ENCODE measurements at places on chromosomes 3 and 15.

DNA sequence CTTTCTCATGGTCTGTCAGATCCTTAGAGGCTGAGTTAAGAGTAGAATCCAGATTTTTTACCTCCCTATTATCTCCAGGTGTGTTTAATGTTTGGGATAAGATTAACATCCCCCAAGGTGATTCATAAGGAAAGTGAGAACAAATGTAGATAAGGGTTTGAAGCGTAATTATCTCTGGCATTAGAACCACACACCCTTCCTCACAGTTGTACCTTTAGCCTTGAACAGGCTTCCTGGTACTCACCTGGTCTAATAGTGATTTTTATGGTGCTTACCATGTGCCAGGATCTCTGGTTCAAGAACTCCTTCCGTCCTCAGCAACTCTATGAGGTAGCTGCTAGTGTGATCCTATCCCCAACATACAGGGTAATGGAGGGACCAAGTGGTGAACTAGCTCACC lies 27.7 kb downstream of the SEMA6D start:
- DNase-seq: no peak

- no peak for DNase-seq
These were observed 23.1 kb upstream of the GP5 start for GRCh38 chr3:194422188-194422587.

DNA sequence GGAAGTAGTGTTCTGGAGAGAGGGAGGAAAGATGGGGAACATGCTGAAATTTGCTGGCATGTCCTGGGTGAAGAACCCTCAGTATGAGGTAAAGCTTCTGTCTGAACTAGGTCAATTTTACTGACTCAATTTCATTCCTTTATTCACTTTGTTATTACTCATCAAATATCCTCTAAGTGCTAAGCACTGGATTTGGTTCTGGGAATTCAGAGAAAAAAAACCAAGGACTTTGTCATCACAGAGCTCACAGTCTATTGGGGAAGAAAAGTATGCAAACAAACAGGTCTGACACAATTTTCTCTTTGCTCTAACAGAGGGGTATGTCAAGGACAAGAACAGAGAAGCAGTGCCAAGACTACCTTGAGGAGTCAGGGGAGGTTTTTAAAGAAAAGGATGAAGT lies 68.0 kb downstream of the TFG start:
- no peak for DNase-seq

- no peak for DNase-seq
These were observed 190.6 kb upstream of the ARPP21 start for GRCh38 chr3:35448681-35449080.

- DNase-seq: no peak
These were observed 40.6 kb downstream of the ADAMTSL3 start for GRCh38 chr15:83694536-83694935.

DNA sequence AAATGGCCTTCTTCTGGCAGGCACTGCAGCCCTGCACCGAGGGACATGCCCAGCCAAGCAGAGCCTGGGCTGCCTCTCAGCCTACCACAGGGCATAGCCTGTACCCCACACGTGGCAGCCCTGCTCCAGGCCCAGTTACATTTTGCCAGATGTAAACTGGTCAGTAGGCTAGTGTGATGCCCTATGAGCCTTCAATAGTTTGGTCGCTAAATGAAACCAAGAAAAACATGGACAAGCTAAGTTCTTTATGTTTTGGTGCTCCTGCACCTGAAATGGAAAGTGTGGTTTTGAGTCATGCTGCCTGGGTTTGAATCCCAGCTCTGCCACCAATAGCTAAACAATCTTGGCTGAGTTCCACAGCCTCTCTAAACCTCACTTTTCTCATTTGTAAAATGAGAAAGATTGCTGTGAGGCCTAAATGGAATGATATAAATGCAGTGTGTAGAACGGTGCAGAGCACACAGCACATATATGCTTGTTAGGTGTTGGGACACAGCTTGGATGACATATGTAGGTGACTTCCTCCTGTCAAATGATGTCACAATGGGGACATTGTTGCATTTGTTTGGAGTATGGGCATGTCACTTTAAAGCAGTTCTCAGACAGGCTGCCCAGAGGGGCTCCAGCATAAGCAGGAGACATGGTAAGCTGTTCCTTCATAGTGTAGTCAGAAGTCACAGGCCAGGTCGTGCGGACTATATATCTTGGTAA lies 57.4 kb downstream of the ZBTB38 start:
- no peak for DNase-seq

GRCh38 chr3:49013738-49014660 lies 4.4 kb downstream of the DALRD3 start:
- DNase-seq: peak; percentile 69

GRCh38 chr15:99744142-99744541 lies 10.9 kb upstream of the LYSMD4 start:
- DNase-seq: no peak

GRCh38 chr15:48710952-48711495 lies 65.5 kb upstream of the FBN1 start:
- no peak for DNase-seq

GRCh38 chr15:62593681-62594399 lies 428.8 kb upstream of the C2CD4B start:
- no peak for DNase-seq

DNA sequence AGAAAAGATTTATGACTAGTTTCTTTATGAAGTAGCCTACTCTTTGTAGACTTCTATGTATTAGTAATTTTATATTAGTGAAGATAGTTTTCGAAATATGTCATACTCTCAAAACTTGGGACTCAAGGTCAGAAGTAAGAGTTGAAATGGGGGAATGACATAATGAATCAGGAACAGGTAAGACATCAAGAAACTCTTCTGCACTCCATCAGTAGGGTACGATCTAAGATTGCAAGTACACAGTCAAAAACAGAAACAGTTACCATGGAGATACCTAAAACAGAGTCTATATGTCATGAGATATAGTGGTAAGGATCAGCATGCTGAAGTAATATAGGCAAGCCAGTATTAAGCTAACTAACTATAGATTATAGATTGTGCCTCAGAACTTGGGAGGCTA lies 187.0 kb upstream of the MLF1 start:
- DNase-seq: no peak

DNA sequence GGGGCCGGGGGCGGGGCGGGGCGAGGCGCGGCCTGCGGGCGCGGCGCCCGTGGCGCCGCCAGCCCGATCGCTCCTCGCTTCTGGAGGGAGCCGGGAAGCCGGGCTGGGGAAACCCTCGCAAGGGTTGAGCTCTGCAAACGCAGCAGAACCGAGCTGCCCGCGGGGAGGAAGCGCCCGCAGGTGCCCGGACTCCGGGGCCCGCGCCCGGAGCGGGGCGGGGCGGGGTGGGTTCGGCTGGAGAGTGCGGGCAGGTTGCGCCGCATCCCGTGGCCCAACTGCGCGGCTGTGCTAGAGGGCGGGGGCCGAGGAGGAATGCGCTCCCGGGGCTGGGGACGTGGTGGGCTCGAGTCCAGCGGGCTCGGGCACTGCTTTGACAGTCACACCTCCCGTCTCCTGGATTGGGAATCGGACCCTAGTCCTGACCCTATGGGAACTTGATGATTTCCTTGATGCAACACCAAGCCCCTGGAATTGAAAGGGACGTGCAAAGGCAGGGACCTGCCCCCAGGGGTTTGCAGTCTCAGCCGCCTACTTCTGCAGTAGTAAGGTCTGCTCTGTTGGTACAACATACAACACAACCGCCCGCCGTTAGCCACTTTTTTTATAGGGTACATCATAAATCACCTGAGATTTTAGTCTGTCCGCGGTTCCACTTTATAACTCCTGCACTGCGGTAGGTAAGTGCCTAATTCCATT lies 34.3 kb downstream of the ZBTB38 start:
- DNase-seq: peak; percentile 58

GRCh38 chr3:42526616-42527367 lies 24.3 kb downstream of the VIPR1 start:
- DNase-seq: peak; percentile 66

DNA sequence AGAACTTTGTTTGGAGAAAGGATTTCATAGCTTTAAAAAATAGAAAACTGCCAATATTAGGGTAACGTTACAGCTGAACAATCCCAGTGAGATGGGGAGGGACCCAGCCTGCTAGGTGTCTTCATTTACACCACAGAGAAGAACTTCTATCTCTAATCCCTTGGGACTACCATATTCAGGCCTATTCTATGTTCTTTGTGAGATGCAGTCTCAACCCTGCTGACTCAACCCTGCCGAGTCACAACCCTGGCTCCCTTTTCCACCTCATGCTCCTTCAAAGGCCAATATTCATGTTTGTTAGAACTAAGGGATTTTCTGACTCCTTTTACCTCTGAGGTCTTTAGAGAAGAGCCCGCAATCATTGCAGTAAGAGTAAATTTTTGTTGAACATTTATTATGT lies 350.5 kb downstream of the EPHB1 start:
- DNase-seq: no peak

DNA sequence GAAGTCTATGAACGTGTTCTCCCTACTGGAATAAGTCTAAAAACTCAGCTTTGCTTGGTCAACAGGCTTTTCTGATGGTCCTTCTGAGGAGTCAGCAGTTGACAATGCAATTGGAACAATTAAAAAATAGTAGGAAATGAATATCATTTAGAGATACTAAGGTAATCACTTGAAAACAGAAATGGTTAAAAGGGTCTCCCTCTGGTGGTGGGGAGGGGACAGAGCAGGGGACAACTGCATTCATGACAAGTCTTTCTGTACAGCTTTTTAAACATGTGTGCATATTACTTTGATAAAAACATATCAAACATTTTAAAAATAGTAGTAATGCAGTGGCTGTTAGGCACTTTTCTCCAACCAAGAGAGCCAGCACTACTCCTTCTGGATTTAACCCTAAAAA lies 119.9 kb upstream of the FHIT start:
- DNase-seq: peak; percentile 29

DNA sequence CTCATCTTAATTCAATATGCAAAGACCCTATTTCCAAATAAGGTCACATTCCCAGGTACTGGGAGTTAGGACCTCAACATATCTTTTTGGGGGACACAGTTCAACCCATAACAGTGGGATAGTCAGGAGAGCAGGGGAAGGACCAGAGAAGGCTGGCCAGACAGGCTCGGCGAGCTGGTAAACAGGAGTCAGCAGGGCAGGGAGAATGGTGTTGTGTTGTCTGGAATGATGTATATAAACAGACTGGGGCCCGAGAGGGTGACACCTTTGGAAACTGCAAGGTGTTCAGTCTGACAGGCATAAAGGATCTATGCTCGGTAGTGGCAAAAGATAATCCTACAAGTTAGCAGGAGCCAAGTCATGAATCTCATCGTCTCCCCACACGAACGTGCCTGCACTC lies 10.1 kb upstream of the PPP1R2 start:
- no peak for DNase-seq

DNA sequence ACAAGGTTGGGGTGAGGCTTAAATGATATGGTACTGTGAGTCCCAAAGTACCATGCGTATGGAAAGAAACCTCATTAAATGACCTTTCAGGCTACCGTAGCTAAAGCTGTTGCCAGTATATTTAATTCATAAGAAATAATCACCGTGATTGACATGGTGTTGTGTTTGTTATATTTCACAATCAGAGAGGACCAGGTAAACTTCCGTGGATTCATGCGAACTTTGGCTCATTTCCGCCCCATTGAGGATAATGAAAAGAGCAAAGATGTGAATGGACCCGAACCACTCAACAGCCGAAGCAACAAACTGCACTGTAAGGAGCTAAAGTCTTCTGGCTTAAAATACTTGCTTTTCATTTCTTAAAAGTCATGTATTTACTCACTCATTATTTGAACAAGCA lies 31.5 kb downstream of the CHP1 start:
- DNase-seq: no peak

DNA sequence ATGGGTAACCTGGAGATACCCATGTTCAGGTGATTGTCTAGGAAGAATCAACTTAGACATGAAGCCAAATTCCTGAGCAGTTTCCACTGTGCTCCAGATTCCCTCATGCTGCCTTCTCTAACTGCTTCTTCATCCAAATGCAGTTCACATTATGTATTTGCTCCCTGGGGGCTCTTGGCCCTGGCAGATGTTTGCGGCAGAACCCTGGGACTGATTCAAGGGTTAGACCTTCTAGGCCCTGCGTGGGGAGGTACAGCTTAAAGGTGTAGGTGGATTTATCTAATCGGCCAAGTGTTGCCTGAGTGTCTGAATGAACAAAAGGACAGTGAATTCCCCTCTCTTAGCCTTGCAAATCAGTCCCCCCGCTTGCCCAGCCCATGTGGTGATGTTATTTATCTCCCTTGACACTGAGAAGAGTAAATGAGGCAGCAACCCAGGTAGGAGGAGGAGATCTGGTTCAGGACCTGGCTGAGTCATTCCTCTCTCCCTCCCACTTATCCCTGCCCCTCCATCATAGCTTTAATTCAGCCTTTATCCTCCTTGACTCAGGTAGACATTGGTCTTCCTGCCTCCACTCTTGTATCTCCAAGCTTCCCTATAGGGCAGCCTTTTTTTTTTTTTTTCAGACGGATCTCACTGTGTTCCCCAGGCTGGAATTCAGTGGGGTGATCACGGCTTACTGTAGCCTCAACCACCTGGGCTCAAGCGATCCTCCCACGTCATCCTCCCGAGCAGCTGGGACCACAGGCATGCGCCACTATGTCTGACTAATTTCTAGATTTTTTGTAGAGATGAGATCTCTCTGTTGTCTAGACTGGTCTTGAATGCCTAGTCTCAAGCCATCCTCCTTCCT lies 54.8 kb downstream of the MAGEF1 start:
- peak; percentile 52 for DNase-seq

- no peak for DNase-seq
These were observed 734.1 kb downstream of the FHIT start for GRCh38 chr3:60517134-60517533.

DNA sequence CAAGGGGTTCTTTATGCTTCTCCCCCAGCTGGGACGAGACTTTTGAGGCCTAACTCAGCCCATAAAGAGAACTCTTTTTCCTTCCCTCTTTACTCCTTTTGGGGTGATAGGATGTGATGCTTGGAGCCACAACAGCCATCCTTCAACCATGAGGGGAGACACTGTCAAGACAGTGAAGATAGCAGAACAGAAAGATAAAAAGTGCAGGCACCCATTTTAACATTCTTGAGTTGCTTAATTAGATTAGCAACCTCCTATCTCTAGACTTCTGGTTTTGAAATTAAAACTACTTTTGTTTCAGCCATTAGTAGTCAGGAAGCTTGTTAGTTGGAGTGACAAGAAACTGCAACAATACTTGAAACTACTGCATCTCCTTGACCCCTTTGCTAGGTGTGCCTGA lies 6.5 kb downstream of the GPR27 start:
- DNase-seq: no peak

GRCh38 chr3:188394623-188395022 lies 240.7 kb downstream of the LPP start:
- DNase-seq: no peak

GRCh38 chr15:48541341-48542278 lies 103.9 kb downstream of the FBN1 start:
- no peak for DNase-seq

Measured in stimulated activated CD8-positive, alpha-beta memory T cell treated with anti-CD3 and anti-CD28 coated beads, Interleukin-4, amount 100 ng/mL, for 48 hours (primary cell).